ENCODE measurements at places on chromosomes 7 and 10. TPM values are rescaled to one million over a fixed set of nuclear protein-coding genes. Genes with fewer than 3 reads are reported as not detected.
A peak's percentile ranks its signal among the peaks of the same experiment; 100 is the strongest.

GRCh38 chr7:14691597-14692203, 210.9 kb downstream of the DGKB start:
- DNase-seq: peak; percentile 78

DNA sequence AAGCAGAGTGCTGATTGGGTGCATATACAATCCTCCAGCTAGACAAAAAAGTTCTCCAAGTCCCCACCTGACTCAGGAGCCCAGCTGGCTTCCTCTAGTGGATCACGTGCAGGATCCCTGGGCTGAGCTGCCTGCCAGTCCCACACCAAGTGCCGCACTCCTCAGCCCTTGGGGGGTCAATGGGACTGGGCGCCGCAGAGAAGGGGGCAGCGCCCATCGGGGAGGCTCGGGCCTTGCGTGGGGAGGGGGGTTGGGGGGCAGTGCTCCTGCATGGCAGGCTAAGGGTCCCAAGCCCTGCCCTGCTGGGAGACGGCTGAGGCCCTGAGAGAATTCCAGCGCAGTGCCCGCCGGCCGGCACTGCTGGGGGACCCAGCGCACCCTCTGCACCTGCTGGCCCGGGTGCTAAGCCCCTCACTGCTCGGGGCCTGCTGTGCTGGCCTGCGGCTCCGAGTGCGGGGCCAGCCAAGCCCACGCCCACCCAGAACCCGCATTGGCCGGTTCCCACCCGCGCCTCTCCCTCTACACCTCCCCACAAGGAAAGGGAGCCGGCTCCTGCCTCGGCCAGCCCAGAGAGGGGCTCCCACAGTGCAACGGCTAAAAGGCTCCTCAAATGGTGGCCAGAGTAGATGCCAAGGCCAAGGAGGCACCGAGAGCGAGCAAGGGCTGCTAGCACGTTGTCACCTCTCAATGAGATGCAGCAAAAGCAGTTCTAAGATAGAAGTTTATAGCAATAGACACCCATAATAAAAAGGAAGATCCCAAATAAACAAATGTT, 274.3 kb upstream of the LRRTM3 start:
- DNase-seq: no peak

GRCh38 chr7:3068530-3068929, 24.9 kb upstream of the CARD11 start:
- DNase-seq: no peak

- DNase-seq: peak; percentile 55
Measured at GRCh38 chr7:24722386-24723177, 34.7 kb downstream of the GSDME start.

DNA sequence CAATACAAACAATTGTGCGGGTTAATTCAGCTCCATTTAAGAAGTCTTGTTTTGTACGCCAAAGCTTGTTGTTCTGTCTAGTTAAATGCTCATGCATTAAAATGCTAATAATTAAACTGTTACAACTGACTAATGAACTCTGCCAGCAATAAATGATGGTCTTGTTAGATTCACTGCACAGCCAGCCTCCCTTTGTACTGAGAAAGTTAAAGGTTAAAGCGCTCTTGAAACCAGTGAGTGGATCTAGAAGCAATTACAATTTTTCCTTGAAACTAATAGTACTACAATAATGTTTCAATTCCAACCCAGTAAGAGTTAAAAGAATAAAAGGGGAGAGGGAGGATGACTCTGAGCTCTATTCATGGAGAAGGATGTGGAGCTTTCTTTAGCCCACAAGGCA, 233.0 kb downstream of the EMX2 start:
- no peak for DNase-seq

DNA sequence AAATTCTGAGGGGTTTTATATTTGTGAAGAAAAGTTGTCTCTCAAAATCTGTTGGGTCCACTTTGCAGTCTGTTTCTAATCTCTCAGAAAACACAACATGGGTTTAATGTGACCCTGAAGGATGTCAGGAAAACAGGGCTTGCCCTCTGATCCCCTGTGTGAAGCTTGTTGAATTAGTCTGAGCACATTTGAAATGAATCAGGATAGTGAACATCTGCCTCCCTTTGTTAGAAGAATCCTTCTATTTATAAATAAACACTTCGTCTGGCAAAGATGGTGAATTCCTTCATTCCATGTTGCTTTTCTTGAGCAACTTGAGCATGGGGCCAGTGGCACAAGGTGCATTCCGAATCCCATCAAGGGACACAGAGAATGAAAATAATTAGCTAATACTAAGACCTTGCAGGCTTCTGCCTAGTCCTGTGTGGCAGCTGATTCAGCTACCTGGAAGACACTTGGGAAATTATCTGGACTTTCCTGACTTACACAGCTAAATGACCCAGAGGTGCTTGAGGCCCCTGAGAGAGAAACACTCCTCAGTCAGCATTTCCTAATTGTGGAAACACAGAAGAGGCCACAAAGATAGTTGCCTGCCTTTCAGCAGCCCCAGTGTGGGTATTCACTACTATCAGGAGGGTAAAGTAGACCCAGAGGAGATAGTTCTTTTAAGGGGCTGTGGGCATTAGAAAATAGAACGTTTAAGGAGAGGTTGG, 305.5 kb downstream of the C7orf25 start:
- no peak for DNase-seq

GRCh38 chr7:112049555-112050249, 156.5 kb downstream of the DOCK4 start:
- no peak for DNase-seq

PIP gene
- not detected for total RNA-seq

PPP1R9A gene
- total RNA-seq: 21.8 TPM

GRCh38 chr10:119415121-119415520, 127.4 kb downstream of the RGS10 start:
- no peak for DNase-seq

DNA sequence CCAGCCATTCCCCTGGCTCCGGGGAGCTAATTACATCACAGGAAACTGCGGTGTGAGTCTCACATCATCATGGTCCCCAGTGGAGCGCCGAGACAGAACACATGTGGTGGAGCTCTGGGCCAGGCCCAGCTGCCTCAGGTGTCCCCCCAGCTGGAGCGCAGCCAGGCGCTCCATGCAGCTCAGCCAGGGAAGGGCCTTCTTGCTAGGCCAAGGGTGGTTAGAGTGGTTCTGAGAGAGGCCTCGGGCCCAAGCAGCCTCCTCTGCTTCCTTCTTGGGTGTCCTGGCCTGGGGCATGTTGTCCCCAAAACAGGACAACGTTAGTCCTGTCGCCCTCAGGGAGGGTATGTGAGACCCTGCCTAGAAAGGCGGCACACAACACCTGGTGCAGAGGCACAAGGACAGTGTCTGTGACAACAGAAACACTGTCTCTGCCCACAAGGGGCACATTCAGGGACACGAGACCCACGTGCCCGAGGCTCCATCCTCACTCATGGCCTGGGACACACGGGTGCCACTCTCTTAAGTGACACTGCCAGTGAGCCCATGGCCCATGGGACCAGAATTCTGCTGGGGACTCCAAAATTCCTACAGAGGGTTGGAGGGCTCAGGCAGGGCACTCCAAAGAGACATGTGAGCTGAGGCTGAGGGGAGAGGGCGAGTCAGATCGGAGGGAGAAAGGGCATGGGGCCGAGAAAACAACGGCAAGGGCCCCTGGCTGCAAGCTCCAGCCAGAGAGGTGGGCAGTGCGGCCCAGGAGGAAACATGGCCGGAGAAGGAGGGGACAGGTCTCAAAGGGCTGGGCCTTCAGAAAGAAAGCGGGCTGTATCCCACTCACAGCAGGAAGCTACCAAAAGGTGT, 37.0 kb upstream of the RET start:
- no peak for DNase-seq

- peak; percentile 29 for DNase-seq
Measured at GRCh38 chr10:121457729-121458128, 140.5 kb downstream of the FGFR2 start.

GRCh38 chr7:9307131-9307530, 873.7 kb downstream of the NXPH1 start:
- peak; percentile 20 for DNase-seq

DNA sequence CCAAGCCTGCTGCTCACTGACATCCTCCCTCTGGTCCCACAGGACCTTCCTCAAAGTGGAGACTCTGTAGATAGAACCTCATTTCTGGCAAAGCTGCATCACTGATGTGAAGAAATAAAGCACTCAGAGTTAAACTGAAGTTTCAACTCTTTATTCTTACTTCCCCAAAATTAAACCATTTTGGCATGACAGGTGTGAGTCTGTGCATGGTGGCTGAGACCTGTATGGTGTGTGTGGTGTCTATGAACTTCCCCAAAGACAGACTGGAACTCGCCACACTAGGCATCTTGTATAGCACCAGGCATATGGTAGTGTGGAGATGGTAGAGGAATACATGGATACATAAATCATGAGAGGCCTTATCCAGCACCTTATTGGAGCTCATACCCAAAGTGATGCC, 6.6 kb upstream of the WDFY4 start:
- no peak for DNase-seq

GIMAP5 gene
- total RNA-seq: not detected

All from SJCRH30 (cell line).